NCI-H1048 (cell line): ENCODE measurements at places on chromosomes 7 and 10.

- DNase-seq: no peak
Observed at GRCh38 chr7:20216406-20217036, 663 bp downstream of the MACC1 start.

DNA sequence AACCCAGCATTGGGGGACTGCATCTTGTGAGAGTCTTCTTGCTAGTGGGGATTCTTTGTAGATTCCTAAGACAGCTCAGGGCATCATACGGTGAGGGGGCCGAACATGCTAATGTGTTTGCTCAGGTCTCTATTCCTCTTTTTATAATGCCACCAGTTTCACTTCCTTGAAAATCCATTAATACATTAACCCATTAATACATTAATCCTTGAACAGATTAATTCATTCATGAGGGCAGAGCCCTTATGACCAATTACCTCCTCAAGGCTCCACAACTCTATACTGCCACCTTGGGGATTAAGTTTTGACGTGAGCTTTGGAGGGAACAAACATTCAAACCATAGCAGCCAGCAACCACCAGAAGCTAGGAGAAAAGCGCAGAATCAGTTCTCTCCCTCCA, 67.2 kb upstream of the POT1 start:
- DNase-seq: no peak

- DNase-seq: no peak
Observed at GRCh38 chr7:1298931-1299885, 66.5 kb downstream of the UNCX start.

- DNase-seq: no peak
Observed at GRCh38 chr10:79116368-79116767, 47.6 kb downstream of the ZMIZ1 start.

DNA sequence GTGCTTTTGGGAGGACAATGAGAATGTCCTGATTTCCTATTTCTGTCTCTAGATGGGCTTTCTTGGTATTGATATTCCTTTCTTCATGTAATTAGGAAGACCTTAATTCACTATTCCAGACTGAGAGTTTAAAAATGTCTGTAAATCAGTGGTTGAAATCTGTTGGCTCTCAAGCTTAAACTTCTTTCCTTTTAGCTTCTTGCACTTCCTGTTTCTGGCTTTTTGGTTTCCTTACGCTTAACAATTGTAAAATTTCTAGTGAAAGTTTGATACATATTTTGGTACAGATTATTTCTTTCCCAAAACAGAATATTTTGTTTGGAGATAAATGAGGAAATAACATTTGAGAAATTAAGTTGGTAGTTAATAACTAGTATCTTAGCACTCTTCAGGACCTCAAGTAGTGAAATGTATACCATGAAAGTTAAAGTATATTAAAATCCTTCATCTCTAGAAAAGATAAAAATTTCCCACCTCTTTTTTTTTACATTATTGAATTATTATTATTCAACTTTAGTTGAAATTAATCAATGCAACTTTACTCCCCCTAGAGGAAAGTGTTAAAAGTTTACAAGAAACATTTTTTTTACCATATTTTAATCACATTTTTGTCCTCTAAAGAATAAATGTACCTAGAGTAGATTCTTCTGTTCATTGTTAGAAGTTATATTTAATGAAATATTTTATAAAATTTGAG, 137.2 kb downstream of the PHTF2 start:
- no peak for DNase-seq

DNA sequence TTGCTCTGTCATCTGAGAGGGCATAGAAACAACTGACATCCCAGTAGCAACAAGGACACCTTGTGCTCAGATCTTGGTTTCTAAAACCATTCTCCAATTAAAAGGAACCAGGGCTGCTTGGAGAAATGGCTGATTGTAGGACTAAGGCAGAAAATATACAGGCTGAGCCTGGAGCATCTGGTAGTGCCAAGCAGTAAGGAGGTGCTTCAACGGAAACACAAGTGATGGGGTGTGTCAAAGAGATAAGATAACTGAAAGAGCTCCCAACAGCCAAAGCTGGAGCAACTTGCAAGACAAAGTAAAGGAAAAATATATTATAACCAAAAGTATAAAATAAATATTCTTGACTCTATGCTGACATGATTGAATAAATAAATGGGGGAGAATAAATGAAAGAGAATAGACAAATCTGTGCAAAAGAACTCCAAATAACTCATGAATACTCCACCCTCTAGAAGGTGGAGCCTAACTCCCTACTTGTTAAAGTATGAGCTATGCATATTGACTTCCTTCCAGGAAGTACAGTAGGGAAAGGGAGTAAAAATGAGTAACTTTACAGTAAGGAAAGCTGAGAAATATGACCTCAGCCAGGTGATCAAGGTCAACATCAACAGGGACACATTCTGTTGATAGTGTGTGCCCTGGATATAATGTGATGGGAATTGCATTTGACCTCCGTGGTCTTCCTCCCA, 162.4 kb downstream of the NOC3L start:
- no peak for DNase-seq

GRCh38 chr7:32881074-32881982, 10.2 kb downstream of the KBTBD2 start:
- DNase-seq: no peak

GRCh38 chr7:38907066-38907465, 1.9 kb downstream of the VPS41 start:
- no peak for DNase-seq

DNA sequence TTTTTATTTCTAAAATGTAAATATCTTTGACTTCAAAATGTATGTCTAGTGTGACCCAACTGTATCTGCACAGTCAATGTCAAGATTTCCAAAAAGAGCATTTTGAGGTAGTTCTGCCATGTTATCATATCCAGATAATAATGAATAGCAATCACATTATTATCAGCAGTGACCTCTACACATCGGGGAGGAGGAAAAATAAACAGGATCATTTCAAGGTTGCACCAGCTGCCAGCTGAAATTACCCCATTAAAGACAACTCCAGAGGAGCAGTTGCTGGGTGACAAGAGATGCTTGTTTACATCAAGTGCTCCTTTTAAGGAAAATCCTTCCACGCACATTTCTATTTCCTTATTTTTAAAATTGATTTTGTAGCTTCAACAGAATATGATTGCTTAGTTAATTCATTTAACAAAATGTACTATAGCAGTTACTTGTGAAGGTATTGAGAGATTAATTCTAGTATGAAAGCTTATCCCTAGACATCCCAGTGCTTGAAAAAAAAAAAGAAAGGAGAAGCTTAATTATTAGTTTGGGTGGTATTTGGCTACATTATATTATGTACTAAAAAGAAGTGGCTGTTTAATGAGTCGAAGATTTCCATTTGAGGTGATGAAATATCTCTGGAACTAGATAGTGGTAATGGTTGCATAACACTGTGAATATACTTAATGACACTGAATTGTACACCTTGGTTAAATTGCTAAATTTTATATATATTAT, 19.3 kb upstream of the SLC35G1 start:
- no peak for DNase-seq

DNA sequence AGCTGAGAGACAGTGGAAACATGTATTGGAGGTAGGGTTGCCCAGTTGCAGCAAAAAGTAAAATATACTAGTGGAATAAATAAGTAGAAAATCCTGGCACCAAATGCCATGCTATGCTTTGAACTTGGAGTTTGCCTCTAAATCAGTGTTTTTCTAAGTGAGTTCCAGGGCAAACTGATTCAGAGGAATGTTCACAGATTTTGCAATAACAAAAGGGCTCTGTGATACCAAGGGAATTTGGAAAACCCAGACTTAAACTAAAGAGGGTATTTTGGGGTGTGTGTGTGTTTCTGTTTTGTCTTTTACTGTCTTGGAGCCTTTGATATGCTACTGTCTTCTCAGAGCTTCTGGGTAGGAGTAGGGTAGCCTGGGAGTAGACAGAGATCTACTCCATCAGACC, 39.9 kb downstream of the SLC26A4 start:
- DNase-seq: no peak

DNA sequence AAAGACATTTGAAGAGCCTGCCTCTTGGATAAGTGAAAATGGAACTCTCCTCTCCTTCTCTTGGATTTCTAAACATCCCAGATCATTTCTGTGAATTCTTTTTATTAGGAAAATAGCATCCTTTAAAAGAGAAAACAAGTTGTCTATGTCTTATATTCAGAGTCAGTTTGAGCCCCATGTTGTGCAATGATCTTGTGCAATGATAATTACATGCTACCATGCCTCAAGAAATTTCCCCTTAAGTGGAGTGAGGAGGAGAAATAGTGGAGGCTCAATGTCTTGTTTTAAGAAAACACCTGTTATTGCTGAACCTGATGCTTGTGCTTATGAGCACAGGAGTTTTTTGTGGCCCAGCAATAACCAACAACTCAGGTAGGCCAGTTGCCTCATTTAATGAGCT, 103.6 kb downstream of the NPSR1 start:
- no peak for DNase-seq

DNA sequence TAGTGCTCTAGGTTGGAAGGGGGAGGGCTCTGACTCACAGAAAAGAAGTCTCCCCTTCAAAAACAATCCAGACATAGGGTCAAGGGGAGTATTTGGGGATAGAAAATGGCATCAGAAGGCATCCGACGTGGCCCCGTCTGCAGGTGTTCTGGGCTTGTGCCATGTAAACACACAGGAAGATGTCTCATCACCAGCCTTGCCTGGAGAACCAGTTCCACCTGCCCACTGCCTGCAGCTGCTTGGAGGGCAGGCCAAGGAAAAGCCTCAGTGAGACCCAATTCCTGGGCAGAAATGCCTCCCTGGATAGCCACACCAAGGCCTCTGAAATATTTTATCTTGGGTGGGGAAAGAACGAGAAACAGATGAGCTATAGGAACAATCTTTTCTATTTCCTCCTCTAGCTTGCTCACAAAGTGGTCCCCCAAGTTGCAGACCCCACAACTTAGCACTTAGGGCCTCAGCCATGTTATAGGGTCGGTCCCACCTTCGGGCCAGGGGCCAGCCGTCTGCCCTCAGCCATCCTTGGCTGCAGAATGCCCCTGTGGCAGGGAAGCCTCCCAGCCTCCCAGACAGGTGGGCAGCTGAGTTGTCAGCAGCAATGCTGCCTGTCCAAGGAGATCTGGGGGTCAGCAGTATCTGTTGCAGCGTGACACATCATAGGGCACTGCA, 54.3 kb upstream of the ECHDC3 start:
- no peak for DNase-seq

- DNase-seq: no peak
Observed at GRCh38 chr10:58704226-58704625, 191.6 kb downstream of the BICC1 start.

DNA sequence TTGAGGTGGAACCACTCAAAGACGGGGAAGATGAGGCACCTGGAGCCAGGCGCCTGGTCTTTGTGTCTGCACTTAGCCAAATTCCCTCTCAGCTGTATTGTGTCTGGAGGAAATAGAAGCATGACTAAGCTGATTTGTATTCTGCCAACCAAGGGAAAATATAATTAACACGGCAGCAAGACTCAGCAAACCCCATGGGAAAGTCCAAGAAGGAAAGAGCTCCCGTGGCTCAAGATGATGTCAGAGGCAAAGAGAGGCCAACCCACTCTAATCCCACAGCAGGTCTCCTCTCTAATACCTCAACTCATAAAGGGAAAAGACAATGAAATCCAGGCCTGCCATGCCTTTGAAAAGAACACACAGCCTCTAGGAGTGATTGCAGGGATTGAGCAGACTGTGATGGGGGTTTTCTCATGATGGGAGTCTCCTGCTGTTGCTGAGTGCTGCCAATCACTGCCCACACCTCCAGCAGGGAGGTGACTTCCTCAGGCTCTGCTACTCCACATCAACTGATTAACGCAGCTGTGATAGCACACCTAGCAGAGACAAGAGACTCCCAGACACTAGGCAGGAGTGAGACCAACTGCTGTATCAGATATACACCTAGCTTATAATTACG, 255.5 kb upstream of the C7orf33 start:
- no peak for DNase-seq

DNA sequence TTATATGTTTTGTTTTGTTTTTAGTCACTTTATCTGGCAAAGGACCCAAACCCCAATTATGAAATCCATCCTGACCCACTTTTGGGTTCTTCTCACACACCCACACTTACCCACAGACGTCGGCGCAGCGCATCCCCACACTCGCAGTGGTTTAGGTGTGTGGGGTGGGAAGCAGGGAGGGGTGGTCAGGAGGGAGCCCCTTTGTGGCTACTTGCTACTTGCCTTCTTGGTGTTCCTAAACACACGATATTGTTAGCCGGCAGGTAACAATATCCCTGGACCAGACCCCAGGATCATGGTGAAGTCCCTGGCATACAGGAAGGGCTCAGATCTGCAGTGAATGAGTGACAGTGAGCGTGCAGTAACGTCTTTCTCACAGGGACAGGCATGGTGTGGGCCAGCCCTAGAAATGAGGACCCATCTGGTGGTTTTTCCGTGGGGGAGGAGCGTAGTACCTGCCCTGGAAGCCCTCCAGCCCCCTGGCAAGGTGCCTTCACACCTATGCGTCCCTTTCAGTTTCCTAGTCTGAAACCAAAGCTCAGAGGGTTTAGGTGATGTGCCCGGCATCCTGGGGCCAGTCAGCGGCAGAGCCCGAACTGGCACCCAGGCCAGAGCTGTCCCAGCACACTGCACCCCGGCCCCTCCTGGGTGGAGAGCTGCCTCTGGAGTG, 4.4 kb downstream of the SPOCK2 start:
- DNase-seq: no peak

- no peak for DNase-seq
Observed at GRCh38 chr7:131365838-131366237, 38.2 kb downstream of the MKLN1 start.

- DNase-seq: no peak
Observed at GRCh38 chr7:140458201-140458600, 21.1 kb downstream of the MKRN1 start.

GRCh38 chr7:155698633-155699032, 54.2 kb downstream of the RBM33 start:
- no peak for DNase-seq

- DNase-seq: no peak
Observed at GRCh38 chr7:158588085-158588877, 658 bp upstream of the PTPRN2 start.

GRCh38 chr7:152893801-152894294, 134.3 kb downstream of the ACTR3B start:
- DNase-seq: no peak

- no peak for DNase-seq
Observed at GRCh38 chr7:91310830-91311460, 46.7 kb downstream of the FZD1 start.

DNA sequence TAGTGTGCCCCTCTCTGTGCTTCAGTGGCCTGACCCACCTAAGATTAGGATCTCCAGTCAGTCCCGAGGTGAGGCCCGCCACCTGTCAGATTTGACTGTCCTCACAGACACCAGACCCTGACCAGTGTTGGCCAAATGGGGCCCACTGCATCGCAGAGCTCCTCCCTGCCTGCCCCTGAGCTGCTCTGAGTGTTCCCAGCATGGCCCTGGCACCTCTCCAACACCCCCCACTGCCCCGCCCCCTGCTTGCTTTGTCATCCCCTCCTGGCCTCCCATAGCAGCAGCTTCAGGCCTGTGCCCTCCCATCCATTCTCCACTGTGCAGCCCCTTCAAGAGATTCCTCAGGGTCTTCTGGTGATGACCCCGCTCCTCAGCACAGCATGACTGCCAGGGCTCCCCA, 67.6 kb downstream of the C10orf120 start:
- no peak for DNase-seq

DNA sequence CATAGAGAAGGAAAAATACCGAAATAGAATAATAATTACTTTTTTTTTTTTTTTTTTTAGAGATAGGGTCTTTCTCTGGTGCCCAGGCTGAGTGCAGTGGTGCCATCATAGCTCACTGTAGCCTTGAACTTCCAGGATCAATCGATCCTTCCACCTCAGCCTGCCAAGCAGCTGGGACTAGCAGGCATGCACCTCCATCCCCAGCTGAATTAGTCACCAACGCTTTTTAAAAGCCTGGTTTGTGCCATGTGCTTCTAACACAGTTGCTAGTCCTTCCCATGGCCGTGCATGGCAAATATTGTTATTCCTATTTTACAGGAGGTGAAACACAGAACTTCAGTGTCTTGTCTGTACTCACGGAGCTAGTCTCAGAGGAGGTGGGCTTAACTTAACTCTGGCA, 23.2 kb downstream of the LYZL2 start:
- DNase-seq: no peak
